ENCODE measurements at places on chromosomes 7 and 10. TPM values are rescaled to one million over a fixed set of nuclear protein-coding genes. Genes with fewer than 3 reads are reported as not detected.

The PAX4 gene
- not detected for total RNA-seq

The KLLN gene
- total RNA-seq: 0.25 TPM

The MLXIPL gene
- total RNA-seq: not detected

The CELF2 gene
- total RNA-seq: 12.5 TPM

The ASIC3 gene
- total RNA-seq: 0.07 TPM

The ZDHHC16 gene
- 50.4 TPM for total RNA-seq

The HSPA12A gene
- 0.13 TPM for total RNA-seq

The MOSPD3 gene
- 4.6 TPM for total RNA-seq

The TAS2R4 gene
- total RNA-seq: 0.85 TPM

The GJD4 gene
- total RNA-seq: not detected

The OR2A42 gene
- total RNA-seq: under 0.01 TPM

The SDK1 gene
- total RNA-seq: 0.18 TPM

The ABCB1 gene
- 5.1 TPM for total RNA-seq

The XPNPEP1 gene
- total RNA-seq: 196 TPM

The MYOZ1 gene
- not detected for total RNA-seq

The SLIT1 gene
- 0.04 TPM for total RNA-seq

The UNCX gene
- total RNA-seq: not detected

The LRRC17 gene
- 12.7 TPM for total RNA-seq

The INMT gene
- not detected for total RNA-seq

The SPOCK2 gene
- 0.20 TPM for total RNA-seq

The TFEC gene
- total RNA-seq: 15.4 TPM

DNA sequence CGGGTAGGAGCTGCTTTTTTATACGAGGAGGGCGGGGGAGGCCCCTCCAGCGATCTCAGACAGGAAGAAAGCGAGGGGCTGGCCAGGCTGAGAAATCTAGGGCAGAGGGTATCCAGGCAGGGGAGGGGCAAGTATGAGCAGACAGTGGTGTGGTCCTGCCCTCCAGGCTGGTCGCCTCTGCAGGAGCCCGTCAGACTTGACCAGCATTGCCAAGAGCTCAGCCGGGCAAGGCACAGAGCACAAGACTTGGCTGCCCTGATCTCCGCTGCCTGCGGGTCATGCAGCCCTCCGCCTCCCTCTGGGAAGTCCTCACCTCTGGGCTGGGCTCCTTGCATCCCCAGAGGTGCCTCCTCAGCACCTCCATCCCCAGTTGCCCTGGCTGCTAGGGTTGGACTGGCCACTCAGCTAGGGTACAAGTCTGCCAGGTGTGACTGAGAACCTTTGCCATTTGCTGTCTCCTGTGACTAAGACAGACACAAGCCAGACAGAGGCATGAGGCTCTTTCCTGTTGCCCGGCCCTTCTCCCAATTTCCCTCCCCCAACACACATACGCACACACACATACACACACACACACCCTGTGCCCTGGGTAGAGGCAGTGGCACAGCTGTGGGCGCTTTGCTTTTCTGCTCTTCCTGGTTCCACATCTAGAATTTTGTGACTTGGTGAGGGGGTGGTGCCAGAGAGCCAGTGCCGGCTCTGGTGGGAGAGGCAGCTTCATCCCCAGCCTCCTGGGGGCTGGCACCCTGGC lies 59.1 kb upstream of the PPIF start:
- no peak for DNase-seq

DNA sequence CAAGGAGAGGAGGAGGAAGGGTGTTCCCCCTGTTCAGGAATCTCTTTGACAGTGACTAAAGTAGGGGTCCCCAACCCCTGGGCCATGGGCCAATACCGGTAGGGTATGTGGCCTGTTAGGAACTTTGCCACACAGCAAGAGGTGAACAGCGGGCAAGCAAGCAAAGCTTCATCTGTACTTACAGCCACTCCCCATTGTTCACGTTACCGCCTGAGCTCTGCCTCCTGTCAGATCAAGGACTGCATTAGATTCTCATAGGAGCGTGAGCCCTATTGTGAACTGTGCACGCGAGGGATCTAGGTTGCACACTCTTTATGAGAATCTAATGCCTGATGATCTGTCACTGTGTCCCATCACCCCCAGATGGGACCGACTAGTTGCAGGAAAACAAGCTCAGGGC lies 201.6 kb downstream of the CAMK1D start:
- DNase-seq: no peak

GRCh38 chr10:72309290-72310240 lies 35.8 kb downstream of the DDIT4 start:
- DNase-seq: no peak

- DNase-seq: peak; percentile 87
Observed at GRCh38 chr7:151727579-151728285, 149.2 kb downstream of the PRKAG2 start.

DNA sequence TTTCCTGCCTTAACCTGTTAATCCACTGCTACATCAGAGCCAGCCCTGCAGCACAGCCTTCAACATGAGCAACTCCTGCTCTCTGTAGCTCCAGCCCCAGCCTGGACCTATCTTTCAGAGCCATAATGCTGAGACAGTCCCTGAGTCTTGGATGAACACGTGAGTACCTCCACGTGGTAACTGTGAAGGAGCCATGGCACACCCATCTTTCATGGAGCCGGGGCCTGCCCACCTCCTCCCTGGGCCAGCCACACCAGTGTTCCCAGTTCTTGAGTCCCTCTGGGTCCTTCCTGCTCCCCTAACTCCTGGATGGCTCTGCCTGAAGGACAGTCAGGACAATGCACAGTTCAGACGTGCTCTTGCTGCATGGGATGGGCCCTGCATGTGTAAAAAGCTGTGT lies 107.1 kb downstream of the TEX36 start:
- no peak for DNase-seq

DNA sequence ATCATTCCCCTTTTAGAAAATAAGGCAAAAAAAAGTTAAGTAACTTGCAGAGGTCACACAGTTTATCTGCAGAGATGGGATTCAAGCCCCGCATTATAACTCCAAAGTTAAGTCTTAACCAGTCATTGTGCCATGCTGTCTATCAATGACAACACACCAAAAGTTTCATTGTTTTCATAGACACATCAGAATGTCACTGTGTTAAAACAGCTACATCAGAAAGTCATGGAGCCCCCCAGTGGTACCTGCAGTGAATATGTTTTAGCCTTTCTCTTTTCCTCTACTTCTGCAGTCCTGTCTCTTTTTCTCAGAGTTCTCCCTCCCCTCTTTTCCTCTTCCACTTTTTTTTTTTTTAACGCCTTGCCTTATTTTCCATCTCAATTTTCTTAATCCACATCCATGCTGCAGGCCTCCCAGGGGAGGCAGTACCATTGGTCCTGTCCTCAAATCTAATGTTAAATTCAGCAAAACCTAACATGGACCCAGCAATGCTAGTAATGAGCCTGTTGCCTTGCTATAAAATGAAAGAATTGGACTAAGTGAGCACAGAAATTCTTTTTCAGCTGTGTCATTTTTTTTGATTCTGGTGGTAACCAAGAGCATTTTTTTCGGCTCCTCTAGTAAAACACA lies 3.8 kb upstream of the NRCAM start:
- DNase-seq: no peak

DNA sequence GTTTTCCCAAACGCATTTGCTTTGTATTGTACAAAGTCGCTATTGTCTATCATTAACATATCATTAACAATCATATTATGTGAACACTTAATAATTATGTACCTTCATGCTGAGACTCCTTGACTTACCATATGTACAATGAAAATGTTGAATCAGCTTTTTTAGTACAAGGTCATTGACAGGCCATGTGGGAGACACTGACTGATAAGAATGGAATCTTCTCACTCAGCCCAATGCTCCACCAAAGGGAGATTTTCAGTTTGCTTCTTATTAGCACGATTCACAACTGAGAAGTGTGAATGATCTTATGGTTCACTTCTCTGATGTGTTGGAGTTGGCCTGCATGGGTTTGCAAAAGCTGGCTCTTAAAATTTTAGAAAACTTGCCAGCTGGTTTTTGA lies 253.5 kb upstream of the TEX47 start:
- DNase-seq: no peak

GRCh38 chr7:16491148-16491547 lies 25.6 kb upstream of the SOSTDC1 start:
- DNase-seq: no peak

DNA sequence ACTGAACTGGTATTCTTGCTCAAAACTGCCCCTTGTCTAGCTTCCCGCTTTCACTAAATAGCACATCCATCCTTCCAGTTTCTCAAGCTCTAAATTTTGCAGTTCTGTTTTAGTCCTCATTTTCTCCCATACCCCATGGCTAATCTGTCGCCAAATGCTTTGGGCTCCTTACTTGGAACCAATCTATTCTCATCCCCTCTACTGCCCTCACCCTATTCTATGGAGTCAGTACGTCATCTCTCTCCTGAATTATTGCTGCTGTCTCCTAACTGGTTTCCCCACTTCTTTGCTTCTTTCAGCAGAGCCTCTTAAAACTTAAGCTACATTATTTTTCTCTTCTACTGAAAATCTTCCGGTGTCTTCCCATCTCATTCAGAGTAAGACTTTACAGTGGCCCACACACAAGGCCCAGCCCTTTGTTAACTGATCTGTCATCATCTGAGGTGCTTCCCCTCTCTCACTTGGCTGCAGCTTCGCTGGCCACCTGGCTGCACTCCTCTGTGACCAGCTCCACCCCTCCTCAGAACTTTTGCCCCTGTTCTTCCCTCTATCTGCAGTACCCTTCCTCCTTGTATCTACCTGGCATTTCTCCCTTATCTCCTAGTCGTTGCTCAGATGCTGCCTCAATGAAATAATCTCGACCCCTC lies 9.9 kb downstream of the STARD3NL start:
- DNase-seq: no peak

GRCh38 chr7:152663148-152663740 lies 12.7 kb downstream of the XRCC2 start:
- no peak for DNase-seq

DNA sequence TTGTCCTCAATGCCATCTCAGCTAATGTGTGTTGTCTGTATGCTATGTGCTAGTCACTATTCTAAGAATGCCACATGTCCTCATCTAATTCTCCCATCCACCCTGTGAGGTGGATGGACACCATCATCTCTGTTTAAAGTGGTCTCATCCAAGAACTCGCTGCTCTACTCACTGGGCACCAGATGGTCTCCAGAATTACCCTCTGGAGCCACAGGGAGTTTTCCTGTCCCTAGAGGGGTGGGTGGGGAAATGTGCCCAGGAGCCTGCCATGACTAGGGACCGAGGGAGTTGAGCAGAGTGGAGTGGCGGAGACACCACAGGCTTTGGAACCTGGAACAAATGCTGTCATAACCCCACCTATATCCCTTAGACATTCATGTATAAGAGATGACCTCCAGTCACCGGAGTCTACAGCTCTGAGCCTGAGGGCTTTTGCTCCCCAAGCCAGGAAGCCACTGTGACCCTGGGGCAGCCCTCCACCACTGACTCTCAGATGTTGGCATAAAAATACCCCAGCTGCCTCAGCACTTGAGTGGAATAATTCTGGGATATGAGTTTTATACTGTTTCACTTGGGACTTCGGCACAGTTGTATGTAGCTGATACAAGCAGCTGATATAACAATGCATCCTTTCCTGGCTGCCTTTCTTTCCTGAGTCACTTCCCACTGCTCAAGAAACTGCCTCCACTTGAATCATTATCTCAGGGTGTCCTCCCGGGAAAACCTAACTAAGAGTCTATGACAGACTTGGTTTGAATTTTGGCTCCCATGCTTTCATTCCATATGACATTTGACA lies 61.5 kb upstream of the RAPGEF5 start:
- peak; percentile 89 for DNase-seq

DNA sequence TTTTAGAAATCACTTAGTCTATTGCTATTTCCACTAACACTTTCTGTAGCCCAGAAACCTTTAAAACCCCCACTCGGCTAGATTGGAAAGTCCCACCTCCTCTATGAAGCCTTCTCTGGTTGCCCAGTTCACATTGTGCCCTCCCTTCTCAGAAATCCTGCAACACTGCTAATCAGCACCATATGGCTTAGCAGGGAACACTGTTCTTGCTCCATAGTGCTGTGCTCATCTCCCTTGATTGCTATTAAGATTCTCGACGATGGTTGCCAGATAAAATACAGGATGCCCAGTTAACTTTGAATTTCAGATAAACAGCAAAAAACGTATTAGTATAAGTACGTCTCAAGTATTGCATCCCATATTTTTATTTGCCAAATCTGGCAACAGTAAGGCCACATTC lies 40.1 kb upstream of the XPNPEP1 start:
- DNase-seq: no peak

- DNase-seq: peak; percentile 75
Observed at GRCh38 chr7:13981070-13981469, 8.4 kb downstream of the ETV1 start.

GRCh38 chr10:83896219-83896618 lies 243.1 kb upstream of the GHITM start:
- no peak for DNase-seq

DNA sequence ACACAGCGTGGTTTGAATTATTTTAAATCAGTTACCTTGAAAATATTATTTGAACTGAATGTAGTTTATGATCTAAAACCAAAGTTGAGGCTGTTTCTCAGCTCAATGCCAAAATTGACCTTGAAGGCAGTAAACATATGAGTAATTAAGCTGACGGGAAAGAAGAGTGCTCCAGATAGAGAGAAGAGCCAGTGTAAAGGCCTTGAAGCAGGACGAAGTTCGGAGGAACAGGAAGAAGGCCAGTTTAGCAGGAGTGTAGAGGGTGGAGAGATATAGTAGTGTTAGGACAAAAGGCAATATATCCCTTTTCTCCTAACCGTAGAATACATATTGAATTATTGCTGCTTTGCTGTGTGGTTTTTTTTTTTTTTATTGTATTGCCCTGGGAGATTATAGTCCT lies 63.2 kb downstream of the CYP51A1 start:
- no peak for DNase-seq

Data from pulmonary artery endothelial cell (primary cell).